ENCODE measurements at places on chromosomes 7 and 10.

DNA sequence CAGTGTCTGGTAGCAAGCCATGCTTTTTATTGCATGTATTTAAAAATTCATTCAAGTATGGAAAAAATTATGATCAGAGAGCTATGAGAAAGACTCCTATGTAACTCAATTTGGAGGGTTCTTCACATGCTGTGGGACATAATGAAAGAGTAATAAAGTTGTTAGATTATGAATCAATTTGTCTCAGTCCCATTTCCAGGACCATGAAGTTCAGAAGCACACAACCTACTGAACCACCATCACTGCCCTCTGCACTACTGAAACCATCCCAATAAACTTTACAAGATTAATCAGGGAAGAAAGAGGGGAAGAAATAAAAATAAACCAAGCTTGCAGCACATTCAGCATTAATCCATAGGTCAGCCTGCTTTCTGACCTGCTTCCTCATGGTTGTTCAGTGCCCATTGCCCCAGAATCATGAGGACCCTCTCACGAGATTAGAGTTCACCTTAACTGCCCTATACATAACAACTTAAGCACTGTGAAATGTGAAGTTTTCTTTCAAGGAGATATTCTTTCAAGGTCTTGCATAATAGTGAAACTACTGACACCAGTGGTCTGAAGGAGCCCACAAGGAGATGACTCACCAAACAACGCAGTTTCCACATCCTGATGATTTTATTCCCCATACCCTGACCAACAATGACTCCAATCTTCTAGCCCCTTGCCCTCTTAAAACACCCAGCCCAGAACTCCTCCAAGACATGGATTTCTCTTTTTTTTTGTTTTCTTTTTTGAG is 171.5 kb upstream of the ADCY1 start:
- peak; percentile 57 for DNase-seq

DNA sequence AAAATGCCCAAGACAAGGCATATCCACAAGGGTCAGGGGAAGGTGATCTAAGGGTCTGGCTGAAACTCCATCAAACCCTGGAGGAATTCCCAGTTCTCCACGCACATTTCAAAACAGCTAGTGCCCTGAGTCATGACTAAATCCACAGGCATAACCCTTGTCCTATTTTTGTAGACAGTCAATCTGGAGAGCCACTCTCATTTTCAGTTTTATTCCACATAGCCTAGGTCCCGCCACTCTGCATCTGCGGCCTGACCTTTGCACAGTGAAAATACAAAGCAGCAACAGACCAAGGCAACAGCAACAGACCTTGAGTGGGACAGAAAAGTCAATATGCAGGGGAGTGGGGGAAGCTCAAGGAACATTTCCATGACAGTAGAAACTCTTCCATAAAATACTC is 201.4 kb upstream of the NPVF start:
- DNase-seq: no peak

- peak; percentile 94 for DNase-seq
These were observed 245.9 kb downstream of the KCNMA1 start for GRCh38 chr10:77391605-77392235.

DNA sequence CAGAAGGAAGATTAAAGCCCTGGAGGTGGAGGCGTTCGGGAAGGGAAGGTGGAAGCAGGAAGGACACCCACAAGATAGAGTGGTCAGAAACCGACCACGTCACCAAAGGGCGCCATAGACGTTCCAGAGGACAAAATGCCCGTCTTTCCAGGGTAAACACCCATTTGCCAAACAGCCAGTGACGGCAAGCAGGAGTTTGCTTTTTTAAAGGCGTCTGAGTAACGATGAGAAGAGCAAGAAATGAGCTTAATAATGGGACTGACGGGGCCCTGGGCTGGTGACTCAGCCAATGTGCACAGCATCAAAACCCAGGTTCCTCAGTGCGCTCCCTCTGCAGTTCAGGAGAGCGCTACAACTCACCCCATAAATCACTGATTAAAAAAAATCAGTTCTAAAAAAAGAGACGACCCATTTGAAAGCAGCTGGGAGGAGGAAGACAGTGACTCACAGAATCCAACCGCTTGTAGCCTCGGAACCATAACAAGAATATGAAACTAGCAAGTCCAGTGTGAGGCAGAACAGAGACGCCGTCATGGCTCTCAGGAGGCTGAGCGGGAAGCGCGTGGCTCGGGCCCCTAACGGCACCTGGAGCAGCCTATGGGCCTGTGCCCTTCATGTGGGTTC is 5.9 kb downstream of the DIP2C start:
- peak; percentile 95 for DNase-seq

GRCh38 chr7:130242198-130243014 is 24.3 kb upstream of the CPA2 start:
- DNase-seq: peak; percentile 73

- DNase-seq: no peak
These were observed 639.0 kb downstream of the AUTS2 start for GRCh38 chr7:70237256-70237655.

Data from EL (cell line).